ENCODE measurements at places on chromosomes 12 and 14.

DNA sequence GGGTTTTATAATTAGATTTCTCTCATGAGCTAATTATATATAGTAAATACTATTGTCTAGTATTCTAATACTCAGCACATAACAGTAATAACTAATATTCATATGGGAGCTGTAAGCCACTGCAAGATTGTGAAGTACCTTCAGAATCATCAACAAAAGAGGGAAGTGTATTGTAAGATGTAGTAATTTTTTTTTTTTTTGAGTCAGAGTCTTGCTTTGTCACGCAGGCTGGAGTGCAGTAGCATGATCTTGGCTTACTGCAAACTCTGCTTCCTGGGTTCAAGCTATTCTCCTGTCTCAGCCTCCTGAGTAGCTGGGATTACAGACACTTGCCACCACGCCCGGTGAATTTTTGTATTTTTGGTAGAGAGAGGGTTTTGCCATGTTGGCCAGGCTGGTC, 3.1 kb downstream of the GPR33 start:
- no peak for DNase-seq

- no peak for DNase-seq
These were observed 2.0 kb downstream of the SIX1 start for GRCh38 chr14:60647081-60647836.

- peak; percentile 60 for DNase-seq
These were observed 1.7 kb downstream of the MGST1 start for GRCh38 chr12:16349131-16349460.

DNA sequence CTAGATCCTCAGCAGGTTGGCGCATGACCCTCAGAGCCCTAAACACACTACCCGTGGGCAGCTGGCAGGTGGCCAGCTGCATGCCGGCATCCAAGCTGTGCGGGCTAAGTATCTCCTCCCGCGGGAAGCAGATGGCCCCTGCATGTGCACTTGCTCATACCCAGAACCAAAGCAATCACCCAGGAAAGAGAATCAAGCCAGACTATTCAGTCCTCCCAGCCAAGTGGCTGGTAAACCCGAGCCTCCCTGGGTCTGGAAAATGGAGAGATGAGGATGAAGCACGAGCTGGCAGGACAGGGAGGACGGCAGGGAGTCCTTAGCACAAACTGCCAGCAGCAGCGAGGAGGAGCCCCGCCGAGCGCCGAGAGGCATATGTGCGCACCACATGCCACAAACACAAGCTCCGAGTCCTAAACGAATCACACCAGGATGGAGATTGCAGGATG, 139.7 kb downstream of the RIMBP2 start:
- DNase-seq: no peak

DNA sequence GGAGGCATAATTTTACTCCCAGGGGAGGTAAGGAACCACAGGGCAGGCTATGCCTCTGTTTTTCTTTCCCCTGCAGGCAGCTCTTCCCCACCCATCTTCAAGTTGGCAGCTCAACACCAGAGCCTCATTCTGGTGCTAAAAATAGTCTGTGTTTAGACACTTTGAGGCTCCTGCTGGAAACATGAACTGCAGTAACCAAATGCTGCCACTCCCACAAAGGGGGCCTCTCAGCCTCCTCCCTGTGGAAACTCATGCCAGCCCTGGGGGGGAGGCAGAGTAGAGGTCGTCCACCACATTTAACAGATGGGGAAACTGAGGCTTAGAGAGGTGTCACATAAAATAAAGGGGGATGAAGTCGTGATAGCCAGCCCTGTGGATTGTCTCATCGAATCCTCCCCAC, 61.4 kb downstream of the WSCD2 start:
- DNase-seq: no peak

GRCh38 chr14:70660967-70661893, 19.5 kb downstream of the TTC9 start:
- DNase-seq: no peak

GRCh38 chr12:115260762-115261675, 577.0 kb upstream of the TBX3 start:
- DNase-seq: no peak

DNA sequence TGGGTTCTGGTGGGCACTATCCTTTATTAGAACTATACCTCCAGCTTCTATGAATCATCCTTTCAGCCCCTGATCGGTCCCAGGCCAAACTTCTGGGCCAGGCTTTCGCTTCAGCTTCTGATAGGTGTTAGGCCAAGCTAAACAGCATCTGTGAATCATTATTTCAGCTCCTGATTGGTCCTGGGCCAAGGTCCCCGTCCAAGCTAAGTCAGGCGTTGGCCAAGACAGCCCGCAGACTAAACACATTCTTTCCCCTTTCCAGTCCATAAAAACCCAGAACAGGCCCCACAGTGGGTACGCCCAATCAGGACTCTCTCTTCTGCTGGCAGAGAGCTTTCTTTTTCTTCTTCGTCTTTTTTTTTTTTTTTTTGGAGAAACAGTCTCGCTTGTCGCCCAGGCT, 1808.9 kb upstream of the SEL1L start:
- DNase-seq: no peak

GRCh38 chr12:9319044-9319841, 111.0 kb upstream of the PZP start:
- DNase-seq: no peak

DNA sequence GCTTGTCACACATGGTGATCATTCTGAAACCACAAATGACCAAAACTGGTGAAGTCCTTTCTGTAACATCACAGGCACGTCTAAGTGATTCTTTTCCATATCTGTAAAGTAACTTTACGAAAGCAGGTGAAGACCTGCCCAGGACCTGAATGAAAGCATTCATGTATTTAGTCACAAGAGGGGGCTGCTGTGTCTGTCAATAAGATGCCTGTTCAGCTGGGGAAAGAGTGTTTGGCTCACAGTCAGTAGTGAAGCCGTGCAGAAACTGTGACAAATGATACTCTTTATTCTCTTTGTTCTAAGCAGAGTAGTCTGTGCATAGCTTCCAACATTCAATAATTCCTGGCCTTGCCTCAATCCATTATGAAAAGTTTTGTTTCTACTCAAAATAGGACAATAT, 373.5 kb upstream of the OR4E1 start:
- no peak for DNase-seq

GRCh38 chr14:93957751-93958566, 18.4 kb downstream of the ASB2 start:
- DNase-seq: no peak

DNA sequence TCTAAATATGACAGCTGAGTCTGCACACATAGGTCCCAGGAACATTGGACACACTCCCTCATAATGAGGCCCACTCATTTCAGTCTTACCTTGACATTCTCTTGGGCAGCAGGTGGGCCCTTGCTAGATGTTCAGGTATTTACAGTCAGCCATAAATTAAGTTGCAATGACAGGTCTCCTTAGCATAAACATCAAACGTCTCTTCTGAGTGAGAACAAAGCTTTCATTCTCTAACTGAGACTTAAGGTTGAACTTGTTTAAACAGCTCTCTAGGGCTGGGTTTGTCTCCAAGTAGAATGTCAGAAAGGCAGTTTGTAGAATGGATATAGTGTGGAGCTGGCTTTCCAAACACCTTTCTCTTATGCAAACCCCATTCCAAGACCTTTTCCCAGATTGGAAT, 10.3 kb downstream of the ACVR1B start:
- no peak for DNase-seq

DNA sequence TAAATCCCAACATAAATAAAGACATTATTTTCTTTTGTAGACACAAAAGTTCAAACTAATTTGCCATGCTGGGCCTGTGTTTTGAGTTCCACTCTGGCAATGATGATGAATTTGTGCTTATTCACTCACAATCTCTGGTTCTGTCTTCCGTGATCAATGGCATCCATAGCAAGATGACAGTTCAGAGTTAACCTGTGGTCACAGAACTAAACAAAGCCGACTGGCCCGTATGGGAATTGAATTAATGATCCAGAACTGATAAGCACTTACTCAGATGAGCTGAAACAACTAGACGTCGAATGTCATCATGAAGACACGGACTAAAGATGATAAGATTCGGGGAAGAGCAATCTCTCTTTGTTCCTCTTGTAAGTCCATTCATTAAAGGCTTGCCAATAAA, 81.6 kb downstream of the CAPZA3 start:
- DNase-seq: no peak

DNA sequence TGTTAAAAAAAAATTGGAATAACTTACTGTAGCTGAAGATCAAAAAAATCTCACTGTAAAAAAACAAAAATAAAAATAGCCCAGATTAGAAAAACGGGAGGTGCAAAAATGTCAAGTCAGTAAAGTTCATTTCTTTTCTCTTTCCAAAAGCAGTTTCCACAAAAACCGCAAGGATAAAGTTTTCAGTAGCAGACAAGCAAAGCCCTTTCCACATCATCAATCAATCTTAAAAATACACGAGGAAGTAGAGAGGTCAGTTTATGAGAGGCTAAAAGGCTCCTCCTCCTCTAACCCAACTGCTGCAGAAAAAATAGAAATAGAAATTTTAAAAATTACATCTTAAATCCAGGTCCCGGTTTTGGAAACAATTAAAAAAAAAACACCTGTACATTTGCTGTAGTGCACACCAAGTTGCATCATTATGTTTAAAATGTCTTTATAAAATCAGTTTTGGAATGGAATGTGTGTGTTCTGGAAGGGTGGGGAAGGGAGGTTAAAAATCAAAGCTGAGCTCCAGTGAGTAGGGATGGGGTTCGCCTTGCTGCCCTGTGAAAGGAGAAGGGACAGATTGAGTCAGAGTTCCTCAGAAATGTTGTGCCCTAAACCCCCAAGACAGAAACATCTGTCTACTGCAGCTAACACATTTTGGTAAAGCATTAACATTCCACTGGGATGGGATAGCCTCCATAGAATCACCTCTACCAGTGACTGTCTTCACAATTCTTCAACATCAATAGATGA, 5.8 kb downstream of the HNRNPC start:
- no peak for DNase-seq

GRCh38 chr12:117897372-117898161, 71.2 kb downstream of the KSR2 start:
- DNase-seq: no peak

DNA sequence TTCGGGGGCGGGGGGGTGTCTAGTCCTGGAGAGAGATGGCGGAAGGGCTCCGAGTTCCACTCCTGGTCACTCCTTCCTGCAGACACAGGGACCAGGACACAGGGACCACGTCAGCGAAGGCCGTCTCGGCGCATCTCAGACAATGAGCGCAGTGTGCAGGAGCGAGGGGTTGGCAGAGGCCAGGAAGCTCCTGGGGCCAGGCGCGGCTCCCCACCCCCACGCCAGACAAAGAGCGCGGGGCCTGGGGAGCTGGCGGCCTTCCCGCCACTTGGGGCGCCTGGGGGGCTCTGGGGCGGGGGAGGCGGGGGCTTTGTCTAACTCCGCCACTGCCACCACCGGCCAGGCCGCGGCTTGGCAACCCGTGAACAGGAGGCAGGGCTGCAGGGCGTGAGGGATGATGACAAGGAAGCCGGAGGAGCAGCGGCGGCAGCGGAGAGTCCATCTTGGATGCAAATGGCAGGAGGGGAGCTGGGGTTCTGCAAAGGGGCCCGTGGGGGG, 2.2 kb downstream of the CDK2AP1 start:
- no peak for DNase-seq

- no peak for DNase-seq
These were observed 22.2 kb downstream of the LPCAT3 start for GRCh38 chr12:6996040-6996441.

DNA sequence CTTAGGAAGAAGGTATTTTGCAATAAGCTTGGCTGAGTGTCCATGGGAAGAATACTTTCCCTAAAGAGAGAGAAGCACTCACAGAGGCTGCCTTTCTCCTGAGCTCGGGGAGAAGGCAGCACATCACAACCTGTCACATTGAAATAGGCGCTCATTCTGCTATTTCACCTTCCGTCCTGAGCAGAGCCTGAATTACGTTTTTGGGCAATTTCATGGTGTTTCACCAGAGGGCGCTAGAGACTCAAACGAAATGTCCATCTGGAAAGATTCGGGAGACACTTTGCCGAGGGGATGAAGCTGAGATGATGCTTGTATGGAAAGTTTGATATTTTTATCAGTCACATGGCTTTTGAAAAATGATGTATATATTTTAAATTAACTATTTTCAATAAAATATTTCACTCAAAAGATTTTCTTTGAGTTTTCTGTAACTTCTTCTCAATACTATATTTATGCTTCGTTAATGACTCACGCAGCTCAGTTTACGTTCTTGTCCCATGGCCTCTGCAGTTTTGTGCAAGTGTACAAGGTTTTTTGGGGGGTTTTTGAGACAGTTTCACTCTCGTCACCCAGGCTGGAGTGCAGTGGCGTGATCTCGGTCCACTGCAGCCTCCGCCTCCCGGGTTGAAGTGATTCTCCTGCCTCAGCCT, 17.4 kb upstream of the B4GALNT3 start:
- DNase-seq: peak; percentile 74

DNA sequence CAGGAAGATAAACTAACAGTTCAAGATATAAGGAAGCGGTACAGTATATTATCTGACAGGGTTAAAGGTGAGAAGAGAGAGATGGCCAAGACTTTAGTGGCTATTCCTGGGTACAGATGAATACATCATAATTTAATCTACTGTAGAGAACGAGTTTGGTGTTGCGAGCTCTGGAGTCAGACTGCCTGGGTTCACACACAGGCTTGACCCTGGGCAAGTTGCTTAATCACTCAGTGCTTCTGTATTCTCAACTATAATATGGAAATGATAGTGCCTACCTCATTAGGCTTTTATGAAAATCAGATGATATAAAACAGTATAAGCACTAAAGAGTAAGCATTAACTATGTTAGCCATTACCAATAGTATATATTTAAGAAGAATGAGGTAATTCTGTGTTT, 3.5 kb downstream of the PPM1H start:
- no peak for DNase-seq

- DNase-seq: no peak
These were observed 18.0 kb downstream of the MFAP5 start for GRCh38 chr12:8644345-8645248.

GRCh38 chr14:36771028-36771640, 109.5 kb downstream of the PAX9 start:
- no peak for DNase-seq

- no peak for DNase-seq
These were observed 1.4 kb downstream of the PCNX4 start for GRCh38 chr14:60093080-60093479.

- no peak for DNase-seq
These were observed 46.2 kb upstream of the DIP2B start for GRCh38 chr12:50458606-50459005.

- DNase-seq: no peak
These were observed 76.7 kb upstream of the EIF5 start for GRCh38 chr14:103257211-103257962.

All from hematopoietic multipotent progenitor cell treated with erythropoietin and hydrocortisone succinate and interleukin-3 and kit ligand, for 17 days (in vitro differentiated cells).